ENCODE measurements at places on chromosomes 5 and 9. TPM values are rescaled to one million over a fixed set of nuclear protein-coding genes. Genes with fewer than 3 reads are reported as not detected.

The MGAT4B gene
- 55.5 TPM for total RNA-seq

The ADGRD2 gene
- total RNA-seq: not detected

The DMRTA1 gene
- total RNA-seq: 1.4 TPM

The PCDHB15 gene
- 0.91 TPM for total RNA-seq

The PCDHA9 gene
- total RNA-seq: 0.02 TPM

The RANBP3L gene
- 0.73 TPM for total RNA-seq

The EGFL7 gene
- total RNA-seq: 0.81 TPM

DNA sequence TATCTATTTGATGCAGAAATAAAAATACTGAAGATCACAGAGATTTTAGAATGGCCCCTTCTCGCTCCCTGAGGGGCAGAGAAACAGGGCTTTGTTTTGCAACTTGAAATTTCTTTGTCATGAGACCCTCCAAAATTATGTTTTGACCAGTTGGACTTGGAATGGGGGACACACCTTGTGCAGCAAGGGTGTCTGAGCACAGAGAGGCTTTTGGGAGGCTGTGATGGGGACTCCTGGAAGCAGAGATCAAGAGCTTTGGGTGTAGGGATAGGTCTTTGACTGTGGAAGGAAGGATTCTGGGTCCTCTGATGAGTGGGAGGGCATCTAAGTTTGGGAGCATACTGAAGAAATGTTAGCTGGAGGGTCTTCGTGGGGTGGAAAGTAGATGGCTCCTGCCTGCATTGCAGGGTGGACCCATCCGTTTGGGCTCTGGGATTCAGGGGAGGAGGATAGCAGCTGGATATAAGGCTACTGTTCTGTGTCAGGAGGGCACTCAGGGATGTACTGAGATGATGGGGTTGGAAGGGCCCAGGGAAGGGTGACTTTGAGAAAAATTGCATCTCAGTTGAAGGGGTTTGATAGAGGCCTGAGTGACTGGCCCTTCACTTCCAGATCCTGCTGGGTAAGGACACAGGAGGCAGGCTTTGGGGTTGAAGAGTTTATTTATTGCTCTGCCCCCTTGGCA, 1.8 kb upstream of the MYORG start:
- no peak for DNase-seq

DNA sequence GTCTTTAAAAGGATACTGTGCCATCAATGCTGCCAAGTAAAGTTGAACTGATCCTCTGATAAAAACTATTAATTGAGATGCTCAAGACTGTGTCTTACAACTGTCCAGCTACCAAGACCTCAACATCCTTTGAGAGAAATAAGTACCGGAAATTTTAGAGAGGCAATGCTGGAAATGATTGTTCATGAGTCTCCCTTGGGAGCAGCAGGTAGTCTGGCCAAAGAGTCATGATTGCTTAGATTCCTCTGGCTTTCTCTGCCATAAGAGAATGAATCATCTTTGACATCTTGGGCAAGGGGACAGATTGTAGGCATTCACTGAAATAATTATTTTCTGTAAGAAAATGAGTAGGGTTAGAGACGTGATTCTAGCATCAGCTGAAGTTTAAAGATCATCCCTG, 466.6 kb upstream of the DAB2 start:
- no peak for DNase-seq

GRCh38 chr9:89204801-89205200, 26.2 kb upstream of the SHC3 start:
- no peak for DNase-seq

DNA sequence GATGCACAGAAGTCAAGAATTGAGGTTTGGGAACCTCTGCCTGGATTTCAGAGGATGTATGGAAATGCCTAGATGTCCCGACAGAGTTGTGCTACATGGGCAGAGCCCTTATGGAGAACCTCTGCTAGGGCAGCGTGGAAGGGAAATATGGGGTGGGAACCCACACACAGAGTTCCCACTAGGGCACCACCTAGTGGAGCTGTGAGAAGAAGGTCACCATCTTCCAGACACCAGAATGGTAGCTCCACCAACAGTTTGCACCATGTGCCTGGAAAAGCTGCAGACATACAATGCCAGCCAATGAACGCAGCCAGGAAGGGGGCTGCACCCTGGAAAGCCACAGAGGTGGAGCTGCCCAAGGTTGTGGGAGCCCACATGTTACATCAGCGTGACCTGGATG, 104.5 kb downstream of the STK32A start:
- peak; percentile 7 for DNase-seq

GRCh38 chr5:17019324-17019723, 83.2 kb upstream of the MYO10 start:
- DNase-seq: no peak

DNA sequence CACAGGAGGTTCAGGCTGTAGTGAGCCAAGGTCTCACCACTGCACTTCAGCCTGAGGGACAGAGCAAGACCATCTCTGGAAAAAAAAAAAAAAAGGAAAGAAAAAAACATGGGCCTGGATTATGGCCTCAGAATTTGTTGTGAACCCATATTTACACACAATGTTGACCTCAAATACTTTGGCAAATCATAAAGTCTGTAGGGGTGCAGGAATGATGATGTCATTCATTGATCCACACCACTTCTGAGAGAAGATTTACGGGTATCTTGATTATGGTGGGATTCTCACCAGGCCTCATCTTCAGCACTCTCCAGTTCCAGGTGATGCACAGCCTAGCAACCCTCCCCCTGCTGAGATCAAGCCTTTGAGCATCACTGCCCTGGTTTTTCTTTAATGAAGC, 156.9 kb downstream of the CDH6 start:
- DNase-seq: no peak
